GM06990 (cell line): ENCODE measurements at places on chromosomes 1 and 21.

DNA sequence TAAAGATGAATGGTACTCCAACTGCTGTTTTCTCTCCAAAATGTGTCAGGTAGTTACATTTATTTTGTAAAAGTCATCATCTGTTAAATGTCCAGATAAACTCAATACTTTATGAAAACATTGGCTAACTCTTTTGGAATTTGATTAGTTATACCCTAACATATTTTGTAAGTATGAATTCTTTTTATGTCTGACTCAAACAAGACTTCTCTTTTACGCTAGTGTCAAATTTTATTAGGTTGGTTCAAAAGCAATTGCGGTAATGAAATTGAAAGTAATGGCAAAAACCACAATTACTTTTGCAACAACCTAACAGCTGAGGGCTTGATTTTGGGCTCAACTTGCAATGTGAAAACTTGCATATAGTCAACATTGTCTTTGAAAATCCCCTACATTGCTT, 41.0 kb upstream of the USP25 start:
- DNase-seq: no peak

- no peak for DNase-seq
Measured at GRCh38 chr1:87535551-87535950, 206.9 kb downstream of the LMO4 start.

DNA sequence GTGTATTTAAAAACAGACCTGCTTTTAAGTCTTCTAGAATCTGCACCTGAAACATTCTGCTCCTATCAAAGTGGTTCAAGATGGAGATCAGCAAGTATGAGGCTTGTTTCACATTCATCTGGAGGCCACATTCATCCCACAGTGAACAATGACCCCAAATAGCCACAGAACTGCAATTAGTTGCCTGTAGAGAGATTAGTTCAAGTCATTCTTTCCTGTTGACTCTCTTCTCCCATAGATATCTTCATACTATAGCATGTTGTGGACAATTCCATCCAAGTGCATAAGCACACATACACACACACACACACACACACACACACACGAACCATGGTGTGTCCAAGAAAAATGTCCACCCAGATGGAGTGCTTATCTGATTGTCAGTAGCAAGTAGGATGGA, 101.7 kb upstream of the FGGY start:
- DNase-seq: no peak

DNA sequence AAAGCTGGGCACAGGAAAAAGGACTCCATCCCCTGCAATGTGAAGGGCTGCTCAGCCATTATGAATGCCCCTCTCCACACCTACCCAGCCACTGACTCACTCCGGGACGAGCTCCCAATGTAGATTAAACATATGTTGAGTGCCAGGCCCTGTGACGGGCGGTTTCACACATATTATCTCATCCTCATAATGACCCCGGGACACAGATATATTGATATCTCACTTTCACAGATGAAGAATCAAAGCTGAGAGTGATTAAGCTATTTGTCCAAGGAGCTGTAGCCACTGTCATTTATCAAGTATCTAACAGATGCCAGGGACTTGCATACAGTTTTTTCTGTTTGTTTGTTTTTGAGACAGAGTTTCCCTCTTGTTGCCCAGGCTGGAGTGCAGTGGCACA, 35.0 kb upstream of the SLC30A1 start:
- DNase-seq: no peak

- DNase-seq: no peak
Measured at GRCh38 chr1:41355761-41356160, 5.5 kb upstream of the FOXO6 start.
